Large intestine (tissue), 12 donors: ENCODE measurements at places on chromosomes 2 and 18.

DNA sequence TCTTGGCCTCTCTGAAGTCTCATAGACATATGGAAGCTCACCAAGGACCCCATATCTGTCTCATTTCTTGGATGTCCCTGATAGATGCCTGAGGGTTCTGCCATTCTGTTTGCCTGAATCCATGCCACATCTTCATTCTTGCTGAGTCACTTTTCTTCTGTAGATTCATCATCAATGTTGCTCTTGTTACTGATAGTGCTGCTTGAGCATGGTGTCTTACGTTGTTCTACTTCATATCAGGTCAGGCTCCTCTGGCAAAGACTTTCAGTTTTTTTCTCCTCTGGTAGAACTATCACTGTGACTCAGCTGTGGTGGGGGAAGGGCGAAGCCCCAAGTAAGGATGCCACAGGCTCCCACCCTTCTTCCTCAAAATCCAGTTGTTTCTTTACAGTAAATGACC lies 885.2 kb downstream of the DCDC2C start:
- no peak overlapping the region for H3K27ac ChIP-seq
- no peaks in the 10 kb centered on the region for H3K4me1 ChIP-seq
- no peak overlapping the region for H3K4me3 ChIP-seq
- DNase-seq, result no peak
- H3K36me3 ChIP-seq, result no peaks in the 10 kb centered on the region

DNA sequence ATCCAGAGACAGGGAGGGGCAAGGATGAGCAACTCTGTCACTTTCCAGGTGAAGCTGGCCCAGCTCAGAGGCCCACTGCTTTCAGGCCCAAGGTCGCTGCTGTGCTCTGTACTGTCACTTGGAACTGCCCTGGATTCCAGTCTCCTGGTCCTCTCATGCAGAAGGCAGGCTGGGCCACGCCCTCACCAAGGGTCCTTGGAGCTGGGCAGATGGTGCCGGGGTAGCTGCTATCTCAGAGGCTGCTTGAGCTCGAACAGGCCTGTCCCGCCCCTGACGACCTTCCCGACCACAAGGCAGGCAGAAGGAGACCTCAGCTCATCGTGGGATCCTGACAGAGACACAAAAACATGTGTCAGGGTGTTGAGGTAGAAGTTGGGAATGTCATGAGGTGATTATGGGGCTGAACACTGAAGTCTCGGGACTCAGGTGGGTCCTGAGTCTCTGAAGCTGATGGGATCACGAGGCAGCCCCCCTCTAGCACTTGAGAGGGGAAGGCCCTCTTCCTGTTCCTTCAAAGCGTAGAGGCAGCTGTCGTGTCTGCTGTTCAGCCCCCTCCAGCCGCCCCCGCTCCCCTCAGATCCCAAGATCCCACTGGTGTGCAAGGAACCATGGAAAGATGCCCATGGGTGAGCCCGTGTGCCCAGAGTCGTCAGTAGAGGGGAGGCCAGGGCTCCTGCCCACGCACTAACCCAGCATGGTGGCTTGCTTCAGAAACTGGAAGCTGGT lies 78.3 kb downstream of the POLR1A start:
- H3K4me3 ChIP-seq, result no peak overlapping the region
- DNase-seq, result no peak
- no peaks in the 10 kb centered on the region for H3K4me1 ChIP-seq
- no peak overlapping the region for H3K27ac ChIP-seq

DNA sequence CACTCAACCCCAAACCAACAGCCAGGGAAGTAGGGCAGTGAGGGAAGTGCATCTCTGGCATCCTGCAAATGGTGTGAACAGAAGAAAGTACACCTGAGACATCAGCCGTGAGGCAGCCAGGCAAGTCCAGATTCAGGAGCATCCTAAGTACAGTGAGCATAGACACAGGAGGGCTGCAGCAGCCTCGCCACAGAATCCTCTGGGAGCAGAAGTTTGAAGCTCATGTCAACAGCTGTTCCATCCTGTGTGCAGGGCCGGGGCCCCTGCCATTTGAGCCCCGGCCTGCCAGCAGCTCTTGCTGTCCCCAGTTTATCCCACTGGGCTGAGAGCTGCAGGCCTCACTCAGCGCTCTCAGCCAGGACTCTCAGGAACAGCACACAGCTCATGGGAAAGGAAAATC lies 14.5 kb downstream of the LOXHD1 start:
- H3K36me3 ChIP-seq, result no peaks in the 10 kb centered on the region
- no peak overlapping the region for H3K27ac ChIP-seq
- H3K4me3 ChIP-seq, result no peak overlapping the region
- peaks cover 2% of the 10 kb centered on the region for H3K27me3 ChIP-seq
- DNase-seq, result no peak

DNA sequence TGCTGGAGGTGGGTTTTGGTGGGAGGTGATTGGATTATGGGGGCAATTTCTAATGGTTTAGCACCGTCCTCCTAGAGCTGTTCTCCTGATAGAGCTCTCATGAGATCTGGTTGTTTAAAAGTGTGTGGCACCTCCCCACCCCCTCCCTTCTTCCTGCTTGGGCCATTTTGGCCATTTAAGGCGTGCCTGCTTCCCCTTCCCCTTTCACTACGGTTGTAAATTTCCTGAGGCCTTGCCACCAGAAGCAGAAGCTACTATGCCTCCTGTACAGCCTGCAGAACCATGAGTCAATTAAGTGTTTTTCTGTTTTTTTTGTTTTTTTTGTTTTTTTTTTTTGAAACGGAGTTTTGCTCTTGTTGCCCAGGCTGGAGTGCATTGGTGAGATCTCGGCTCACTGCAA lies 335.7 kb upstream of the HS6ST1 start:
- H3K4me1 ChIP-seq, result no peaks in the 10 kb centered on the region
- DNase-seq, result no peak
- no peaks in the 10 kb centered on the region for H3K27me3 ChIP-seq
- H3K4me3 ChIP-seq, result no peak overlapping the region

DNA sequence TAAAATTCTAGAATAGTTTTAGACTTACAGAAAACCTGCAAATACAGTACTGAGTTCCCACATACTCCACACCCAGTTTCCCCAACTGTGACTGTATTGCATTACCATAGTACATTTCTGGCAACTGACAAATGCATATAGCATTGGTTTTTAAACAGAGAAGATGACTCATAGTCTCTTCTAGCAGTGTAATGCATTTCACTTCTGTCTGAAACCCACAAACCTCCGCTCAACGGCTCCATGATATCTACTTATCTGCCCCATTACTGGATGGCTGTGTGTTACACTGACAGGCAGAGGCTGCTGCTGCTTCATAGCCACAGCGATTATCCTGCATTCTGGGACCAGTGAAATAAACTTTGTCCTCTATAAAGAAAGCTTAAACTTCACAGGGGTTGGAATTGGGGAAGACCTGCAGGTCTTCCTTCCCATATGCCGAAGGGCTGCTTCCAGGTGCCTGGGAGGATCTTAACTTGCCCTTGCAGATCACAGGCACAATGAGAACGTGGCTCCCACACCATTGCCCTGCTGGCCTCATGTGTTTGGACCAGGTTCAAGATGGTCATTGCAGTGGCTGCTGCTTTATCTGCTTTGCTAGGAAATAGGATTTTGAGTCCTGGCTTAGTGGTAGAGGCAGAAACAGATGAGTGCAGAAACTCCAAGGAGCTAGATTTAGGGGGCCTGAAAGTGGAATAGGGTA lies 742.6 kb upstream of the HS6ST1 start:
- H3K4me1 ChIP-seq, result no peaks in the 10 kb centered on the region
- no peaks in the 10 kb centered on the region for H3K36me3 ChIP-seq
- H3K27ac ChIP-seq, result no peak overlapping the region
- no peaks in the 10 kb centered on the region for H3K27me3 ChIP-seq
